Right lobe of liver (tissue), 6 donors: ENCODE measurements at places on chromosomes 2 and 18. TPM values are rescaled to one million over a fixed set of nuclear protein-coding genes. Genes with fewer than 3 reads are reported as not detected.

DNA sequence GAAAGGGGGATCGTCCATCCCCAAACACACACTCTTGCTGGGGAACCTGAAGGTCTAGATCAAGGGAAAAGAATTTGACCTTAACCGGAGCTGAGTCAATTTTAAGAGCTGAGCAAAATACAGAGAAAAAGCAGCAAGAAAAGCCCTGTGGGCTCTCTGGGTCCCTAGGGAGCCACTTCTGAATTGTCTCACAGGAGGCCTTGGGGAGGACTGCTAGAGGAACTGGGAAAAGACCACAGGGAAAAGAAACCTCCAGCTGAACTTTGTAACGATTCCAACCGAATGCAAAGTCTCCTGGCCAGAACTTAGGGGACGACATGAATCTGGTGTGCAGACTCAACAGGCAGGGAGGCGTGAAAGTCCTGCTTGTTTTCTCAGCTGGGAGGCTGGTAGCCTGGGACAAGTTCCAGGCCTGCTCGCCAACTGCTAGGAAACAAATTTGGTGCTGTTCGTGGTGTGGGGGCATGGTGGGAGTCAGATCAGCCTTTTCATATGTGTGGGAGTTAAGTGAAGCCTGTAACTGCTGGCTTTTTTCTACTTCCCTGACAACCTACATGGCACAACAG lies 644.6 kb upstream of the CNTNAP5 start:
- no peak for DNase-seq

DNA sequence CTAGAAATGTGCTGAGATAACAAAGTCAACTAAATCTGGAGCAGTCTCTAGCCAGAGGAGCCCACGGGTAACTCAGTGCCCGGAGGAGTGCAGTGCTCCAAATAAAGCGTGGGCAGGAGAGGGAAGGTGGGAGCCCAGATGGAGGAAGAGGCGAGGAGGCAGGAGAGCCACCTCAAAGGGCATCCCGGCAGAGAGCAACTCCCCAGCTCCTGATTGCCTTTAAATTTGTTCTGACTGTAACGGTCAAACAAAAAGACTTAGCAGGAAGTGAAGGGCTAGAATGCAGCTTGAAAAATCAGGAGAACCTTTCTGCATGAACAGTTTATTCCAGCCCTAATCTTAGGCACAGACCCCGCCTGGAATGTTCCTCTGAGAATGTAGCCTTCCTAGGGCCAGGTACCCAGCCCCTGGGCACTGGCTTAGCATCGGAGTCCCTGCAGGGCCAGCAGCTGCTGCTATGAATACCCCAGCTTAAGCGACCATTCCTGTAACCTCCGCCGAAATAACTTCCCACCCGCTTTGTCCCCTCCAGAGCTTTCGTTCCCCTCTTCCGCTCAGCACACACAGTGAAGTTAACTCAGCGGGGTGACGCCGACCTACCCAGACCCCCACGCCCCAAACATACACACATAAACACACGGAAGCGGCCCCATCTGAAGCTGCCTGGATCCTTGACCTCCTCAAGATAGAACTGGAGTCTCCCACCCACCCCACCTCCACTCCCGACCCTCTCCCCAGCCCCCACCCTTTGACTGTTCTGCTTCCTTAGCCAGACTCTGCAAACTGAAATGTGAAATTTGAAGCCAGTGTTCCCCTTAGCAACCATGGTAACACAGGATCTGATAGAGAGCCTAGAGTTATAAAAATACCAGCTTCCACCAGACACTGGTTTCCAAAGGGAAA lies 123.2 kb downstream of the SMAD7 start:
- DNase-seq, result no peak

- no peak for DNase-seq
Measured at GRCh38 chr2:178805457-178805856, 1.8 kb downstream of the TTN start.

DNA sequence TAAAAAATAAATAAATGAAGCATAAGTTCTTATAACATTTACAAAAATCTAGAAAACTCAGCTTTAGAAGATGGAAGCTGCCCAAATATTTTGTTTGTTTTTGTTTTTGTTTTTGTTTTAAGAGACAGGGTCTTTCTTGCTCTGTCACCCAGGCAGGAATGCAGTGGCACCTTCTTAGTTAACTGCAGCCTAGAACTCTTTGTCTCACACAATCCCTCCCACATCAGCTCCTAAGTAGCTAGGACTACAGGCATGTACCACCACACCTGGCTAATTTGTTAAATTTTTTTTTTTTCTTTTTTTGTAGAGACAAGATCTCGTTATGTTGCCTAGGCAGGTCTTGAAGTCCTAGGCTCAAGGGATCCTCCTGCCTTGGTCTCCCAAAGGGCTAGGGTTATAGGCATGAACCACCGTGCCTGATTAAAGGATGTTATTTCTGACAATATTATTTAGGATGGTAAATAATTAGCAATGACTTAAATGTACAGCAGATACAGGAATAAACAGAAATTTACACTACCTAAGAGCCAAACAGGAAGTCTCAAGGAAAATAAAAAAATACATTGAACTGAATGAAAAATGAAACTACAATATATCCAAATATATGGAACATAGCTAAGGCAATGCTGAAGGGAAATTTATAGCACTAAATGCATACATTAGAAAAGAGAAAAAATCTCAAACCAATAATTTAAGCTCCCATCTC lies 17.2 kb downstream of the SESTD1 start:
- no peak for DNase-seq

- DNase-seq, result no peak
Measured at GRCh38 chr2:235085476-235085875, 133.7 kb downstream of the SH3BP4 start.

The PLA2R1 gene
- total RNA-seq, result 1.6 TPM

The CCL20 gene
- not detected for total RNA-seq

The OSBPL1A gene
- 14.6 TPM for total RNA-seq

The FBXO48 gene
- 0.82 TPM for total RNA-seq
